NCI-H187 treated with DMSO at 0.1 percent for 48 hours (cell line): ENCODE measurements at places on chromosomes 3 and 15.

DNA sequence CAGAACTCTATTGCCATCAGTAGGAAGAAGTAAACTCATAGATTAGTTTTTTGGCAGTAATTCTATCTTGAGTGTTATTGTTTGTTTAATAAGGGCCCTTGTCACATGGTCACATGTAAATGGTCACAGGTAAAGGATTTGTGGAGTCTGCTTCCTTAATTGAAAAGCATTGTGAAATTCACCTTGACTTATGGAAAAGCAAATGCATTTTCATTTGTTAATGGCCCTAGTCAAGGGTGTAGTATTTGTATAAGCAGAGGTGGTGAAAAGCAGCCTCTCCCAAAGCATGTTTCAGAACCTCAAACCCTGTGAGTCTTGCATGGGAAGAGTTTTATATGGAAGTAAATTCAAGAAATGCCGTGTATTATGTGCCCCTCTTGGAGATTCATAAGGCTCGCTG lies 197.5 kb upstream of the NR2E3 start:
- DNase-seq = no peak

- no peak for DNase-seq
Measured at GRCh38 chr3:151091685-151092345, 6.4 kb downstream of the MED12L start.

DNA sequence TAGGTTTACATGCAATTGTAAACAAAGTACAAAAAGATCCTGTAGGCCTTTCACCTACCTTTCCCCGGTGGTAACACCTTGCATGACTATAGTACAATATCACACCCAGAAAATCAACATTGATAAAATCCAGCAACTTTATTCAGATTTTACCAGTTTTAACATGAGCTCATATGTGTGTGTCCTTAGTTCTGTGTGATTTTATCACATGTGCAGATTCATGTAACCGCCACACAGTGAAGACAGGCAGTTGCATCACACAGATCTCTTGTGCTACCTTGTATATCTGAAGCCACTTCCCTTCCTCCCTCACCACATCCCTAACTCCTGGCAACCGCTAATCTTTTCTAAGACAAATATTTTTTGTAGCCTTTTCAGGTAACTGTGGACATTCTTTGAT lies 183.5 kb upstream of the C2CD4B start:
- DNase-seq = no peak

- no peak for DNase-seq
Measured at GRCh38 chr3:62493109-62493801, 119.9 kb upstream of the FEZF2 start.

GRCh38 chr15:67755936-67756335 lies 69.4 kb upstream of the SKOR1 start:
- DNase-seq = no peak

DNA sequence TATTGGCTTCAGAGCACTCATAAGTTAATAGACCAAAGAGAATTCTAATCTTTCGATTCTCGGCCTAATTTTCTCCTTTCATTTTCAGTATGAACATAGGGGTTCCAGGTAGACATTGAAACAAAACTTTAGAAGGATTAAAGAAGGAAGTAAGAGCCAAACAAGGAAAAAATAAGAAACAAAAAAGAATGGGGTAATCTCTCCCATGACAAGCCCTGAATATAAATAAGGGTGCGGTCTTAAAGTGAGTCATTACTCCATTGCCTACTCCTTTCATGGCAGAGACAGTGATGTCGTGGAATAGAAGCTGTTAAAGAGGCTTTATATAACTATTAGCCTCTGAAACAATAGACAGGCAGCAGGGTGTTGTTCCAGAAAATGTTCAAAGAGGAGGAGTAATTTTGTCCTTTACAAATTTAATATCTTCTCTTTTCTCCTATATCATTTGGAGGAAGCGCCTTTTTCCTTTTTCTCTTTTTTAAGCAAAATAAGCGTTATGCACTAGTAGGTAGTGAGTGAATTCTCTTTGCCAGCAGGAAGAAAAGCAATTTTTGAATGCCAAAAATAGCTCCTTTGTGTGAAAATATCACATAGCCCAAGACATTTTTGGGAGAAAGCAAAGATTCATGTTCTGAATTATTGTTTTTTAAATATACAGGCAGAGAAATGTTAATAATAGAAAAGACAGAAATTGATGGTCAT lies 607.9 kb upstream of the KCNMB2 start:
- DNase-seq = no peak

- no peak for DNase-seq
Measured at GRCh38 chr15:87755226-87755625, 501.3 kb downstream of the NTRK3 start.

DNA sequence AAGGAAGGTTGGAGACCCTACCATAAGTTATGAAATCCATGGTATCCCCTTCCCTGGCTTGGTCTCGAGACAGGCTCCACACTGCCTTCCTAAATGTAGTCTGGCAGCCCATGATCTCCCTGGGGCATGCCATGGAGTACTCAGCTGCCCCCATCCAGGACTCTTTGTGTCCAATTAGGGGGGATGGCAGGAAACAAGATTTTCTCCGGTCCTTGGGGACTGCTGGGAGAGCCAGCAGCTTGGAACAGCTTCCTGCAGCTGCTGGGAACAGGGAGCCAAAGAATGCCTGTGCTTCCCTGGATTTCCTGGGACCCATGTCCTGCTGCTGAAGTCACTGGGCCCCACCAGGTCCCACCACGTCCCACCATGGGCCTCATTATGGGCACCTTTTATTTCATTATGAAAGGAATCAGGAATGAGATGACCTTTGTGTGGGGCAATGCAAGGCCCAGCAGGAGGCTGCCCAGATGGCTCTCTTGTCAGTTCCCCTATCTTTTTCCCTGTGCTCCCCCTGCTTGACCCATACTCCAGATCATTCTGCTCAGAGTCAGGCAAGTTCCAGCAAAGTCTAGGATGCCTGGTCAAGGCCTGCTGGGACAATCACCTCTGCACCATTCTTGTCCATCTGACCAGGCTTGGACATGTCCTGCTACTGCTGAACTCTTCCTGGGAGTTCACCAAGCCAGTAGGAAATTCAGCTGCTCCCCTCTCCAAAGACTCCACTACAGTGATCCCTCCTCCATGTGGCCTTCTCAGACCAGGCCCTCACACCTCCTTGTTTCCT lies 15.0 kb upstream of the DAG1 start:
- no peak for DNase-seq

GRCh38 chr15:50911621-50912020 lies 3.1 kb downstream of the AP4E1 start:
- no peak for DNase-seq

DNA sequence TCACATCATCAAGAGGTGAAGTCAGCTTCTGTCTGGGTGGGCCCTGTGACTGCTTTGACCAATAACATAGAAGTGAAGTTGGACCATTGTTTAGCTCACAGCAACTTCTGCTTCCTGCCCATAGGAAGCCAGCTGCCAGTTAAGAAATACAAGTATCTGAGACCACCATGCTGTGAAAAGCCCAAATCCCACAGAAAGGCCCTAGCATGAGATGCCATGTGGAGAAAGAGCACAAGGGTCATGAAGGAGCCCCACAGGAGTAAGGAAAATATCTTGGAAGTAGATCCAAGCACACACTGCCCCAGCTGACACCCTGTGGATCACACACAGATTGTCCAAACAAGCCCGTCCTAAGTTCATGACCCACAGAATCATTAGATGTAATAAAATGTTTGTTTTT lies 28.5 kb downstream of the RTP4 start:
- DNase-seq = no peak

DNA sequence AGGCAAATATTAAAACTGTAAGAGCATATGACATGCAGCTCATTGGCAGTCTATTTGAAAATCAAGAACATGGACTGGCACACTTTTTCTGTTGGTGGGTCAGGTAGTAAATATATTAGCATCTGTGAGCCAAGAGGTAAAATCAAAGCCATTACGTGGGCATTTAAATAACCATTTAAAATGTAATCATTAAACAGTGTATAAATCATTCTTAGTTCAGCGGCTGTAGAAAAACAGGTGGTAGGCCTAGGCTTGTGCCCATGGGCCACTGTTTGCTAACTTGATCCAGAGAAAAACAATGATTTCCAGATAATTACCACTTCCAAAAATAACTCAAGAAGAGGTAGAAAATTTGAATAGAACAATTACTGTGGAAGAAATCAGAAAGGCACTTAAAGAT lies 105.1 kb downstream of the CHST2 start:
- no peak for DNase-seq

GRCh38 chr3:80993241-80993945 lies 768.1 kb downstream of the GBE1 start:
- no peak for DNase-seq

DNA sequence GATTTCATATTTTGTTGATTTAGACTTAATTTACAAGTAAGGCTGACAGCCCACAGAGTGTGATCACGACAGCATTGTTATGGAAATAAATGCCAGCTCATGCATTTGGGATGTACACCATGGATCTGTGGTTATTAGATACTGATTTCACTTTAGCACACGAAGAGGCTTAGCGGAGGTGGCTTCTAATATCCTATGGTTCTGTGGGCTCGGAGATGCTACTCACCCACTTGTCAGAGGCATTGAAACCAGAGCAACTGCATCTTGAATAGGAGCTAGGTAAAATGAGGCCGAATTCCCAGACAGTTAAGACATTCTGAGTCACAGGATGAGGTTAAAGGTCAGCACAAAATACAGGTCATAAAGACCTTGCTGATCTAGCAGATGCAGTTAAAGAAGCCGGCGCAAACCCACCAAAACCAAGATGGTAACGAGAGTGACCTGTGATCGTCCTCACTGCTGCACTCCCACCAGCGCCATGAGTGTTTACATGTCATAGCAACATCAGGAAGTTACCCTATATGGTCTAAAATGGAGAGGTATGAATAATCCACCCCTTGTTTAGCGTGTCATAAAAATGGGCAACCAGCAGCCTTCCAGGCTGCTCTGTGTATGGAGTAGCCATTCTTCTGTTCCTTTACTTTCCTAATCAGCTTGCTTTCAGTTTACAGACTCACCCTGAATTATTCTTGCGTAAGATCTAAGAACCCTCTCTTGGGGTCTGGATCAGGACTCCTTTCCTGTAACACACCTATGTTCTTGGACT lies 117.5 kb downstream of the PGPEP1L start:
- DNase-seq = no peak

- no peak for DNase-seq
Measured at GRCh38 chr3:64104691-64105111, 81.4 kb upstream of the PSMD6 start.

- no peak for DNase-seq
Measured at GRCh38 chr3:190429681-190430080, 20.0 kb downstream of the TMEM207 start.

GRCh38 chr15:22974745-22975144 lies 5.4 kb downstream of the CYFIP1 start:
- DNase-seq = no peak

DNA sequence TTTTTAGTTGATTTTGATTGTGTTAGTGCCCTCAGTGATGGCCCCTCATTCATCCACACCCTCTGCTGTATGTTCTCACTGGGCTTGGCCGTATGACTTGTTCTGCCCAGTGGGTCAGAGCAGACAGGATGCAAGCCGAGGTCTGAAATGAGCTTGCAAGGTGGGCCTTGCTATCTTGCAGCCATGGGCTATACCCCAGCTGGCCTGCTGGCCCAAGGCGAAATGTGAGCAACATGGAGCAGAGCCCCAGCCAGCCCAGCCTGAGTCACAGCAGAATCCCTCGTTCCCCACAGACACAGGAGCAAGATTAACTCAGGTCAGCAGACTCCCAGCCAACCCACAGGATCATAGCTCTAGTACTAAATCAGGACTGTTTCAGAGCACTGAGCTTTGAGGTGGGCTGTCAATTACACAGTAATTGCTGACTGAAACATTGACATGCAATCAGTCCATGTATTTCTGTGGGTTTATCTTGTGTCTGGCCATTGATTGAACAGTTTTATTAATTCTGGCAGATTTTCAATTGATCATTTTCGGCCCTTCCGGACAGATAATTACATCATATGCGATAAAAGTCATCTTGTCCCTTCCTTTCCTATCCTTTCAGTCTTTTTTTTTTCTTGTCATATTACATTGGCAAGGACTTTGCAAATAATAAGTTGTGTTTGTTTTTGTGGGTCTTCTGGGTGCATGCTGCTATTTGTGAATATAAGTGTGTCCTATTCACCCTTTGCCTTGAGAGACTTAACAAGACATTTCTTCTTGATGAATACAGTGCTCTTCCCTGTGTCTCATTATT lies 27.1 kb downstream of the KLF15 start:
- DNase-seq = no peak

DNA sequence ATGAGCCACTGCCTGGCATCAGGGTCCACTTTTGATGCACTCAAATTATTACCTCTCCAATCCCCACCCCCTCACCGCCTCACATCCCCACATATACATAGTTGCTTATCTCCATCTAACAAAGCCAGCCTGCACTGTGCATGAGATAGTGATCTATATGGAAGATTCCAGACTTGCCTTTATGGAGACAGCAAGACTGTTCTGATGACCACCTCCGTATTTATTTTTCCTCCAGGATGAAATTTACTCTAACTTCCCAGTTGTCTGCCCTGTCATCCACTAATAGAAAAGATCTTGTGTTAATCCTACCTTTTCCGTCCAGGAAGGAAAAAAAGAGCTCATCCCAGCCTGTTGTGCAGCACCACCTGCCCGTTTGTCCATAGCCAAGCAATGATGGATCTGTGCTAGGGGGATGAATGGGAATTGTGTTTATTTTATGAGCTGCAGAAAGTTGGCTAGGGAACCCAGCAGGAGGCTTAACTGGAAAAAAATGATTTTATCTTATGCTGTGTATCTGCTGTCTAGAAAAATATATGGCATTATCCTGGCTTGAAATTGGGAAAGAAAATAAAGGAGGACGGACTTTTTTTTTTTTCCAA lies 114.5 kb downstream of the CD47 start:
- DNase-seq = no peak

DNA sequence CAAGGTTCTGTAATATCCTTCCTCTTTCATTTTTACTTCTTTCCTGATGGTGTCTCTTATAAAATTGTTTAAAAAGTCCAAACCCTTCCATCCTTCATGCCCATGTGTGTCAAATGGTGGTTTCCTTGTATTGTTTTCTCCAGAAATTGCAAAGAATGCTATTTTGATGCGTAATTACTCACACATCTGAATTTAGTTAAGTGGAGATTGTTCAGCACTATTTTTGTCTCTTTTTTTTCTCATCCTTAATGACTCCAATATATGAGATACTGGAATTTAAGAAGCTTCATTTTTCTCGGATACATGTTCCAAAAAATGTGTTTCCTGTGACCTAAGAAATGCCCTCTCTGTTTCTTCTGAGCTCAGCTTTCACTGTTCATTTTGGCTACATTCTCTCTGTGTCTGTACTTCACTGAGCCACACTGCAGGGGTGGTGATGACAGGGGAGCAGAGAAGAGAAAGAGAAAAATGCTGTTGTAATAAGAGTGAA lies 799.8 kb downstream of the DIPK2A start:
- no peak for DNase-seq

DNA sequence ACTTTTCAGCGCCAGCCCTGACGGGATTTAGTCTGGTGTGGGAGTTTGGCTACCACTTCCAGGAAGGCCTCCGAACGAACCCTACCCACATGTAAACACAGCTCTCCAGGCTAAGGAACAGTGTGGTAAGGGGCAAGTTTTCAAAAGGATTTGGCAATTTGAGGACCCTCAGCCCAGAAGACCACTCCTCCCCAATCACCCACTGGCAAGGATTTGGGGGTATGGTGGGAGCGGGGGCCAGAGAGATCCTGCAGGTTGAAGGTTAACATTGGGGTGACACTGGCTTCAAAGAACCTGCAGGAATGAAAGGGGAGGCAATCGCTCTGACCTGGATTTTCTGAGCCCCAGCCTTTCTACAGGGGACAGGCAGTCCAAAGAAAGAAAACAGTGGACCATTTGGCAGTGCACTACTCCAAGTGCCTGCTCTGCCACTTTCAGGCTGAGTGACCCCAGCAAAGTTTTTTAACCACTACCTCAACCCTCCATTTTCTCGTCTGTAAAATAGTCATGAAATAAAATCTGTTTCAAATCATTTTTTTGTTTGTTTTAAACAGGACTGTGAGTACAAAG lies 34.5 kb downstream of the ZIC4 start:
- DNase-seq = no peak
